K562 (cell line): ENCODE measurements at places on chromosomes 1 and 21.

DNA sequence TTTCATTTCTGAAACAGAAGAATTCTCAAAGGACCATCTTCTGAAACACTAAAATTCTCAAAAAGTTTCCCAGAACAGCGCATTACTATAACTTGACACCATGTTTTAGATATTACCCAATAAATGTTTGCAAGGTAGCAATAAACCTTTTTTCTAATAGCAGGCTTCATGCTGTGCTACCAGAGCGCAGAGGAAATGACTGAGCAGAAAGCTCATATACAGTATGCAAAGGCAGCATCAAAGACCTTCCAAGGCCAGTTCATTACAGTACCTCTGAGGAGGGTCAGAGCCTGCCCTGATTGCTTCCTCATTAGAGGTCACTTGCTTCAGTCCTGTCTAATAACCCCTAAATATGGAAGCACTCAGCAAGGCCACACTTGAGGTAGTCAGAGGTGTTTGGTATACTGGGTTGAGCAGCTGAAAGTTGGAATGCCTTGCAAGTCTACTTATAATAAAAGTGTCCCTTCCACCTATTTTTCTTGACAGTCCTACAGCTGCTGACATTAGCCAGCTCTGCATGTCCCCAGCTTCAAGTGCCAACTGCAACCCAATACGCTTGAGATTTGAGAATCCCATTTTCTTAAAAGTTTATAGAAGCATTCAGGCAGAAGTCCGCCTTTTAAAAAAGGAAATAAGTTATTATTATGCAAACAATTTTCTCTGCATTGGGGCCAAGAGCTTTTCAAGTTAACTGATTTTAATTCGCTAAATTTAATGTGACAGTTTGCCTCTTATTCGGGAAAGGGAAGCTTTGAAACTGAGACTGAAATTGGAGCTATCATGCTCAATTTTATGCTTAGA lies 207.2 kb downstream of the ZC3H11B start:
- DNase-seq, result no peak

- DNase-seq, result no peak
These were observed 63.6 kb downstream of the DNM3 start for GRCh38 chr1:171904778-171905450.

DNA sequence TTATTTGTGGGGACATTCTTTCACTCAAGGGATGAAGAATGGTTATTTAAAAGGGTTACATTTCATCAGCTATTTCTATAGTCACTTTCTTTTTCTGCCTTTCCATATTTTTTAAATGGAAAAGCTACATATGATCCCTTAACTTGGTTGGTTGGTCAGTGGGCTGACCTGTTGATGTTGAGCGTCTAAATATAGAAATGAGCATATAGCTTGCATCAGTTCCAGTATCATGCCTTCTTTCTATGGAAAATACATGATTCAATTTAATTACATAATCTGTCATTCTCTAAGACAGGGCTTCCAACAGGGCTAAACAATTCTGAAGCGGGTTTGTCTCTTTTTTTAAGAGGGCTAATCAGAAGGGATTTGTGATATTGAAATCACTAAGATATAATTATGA lies 40.6 kb downstream of the TYW3 start:
- DNase-seq, result no peak

- DNase-seq, result no peak
These were observed 475.0 kb upstream of the B3GALT2 start for GRCh38 chr1:193661385-193661784.
